Chondrocyte (in vitro differentiated cells): ENCODE measurements at places on chromosomes 3 and 15. TPM values are rescaled to one million over a fixed set of nuclear protein-coding genes. Genes with fewer than 3 reads are reported as not detected.

Gene SH2D7
- total RNA-seq, result not detected in 3 replicates

Gene CHRD
- total RNA-seq, result 1.4 to 4.7 TPM (median 1.5 TPM) in 3 replicates

Gene ARL14
- total RNA-seq, result not detected in 3 replicates

Gene P3H2
- total RNA-seq, result 18.2 to 72.4 TPM (median 21.9 TPM) in 3 replicates

Gene MUC13
- not detected in 3 replicates for total RNA-seq

Gene CHRNA3
- total RNA-seq, result 0.29 TPM in 1 of 3 replicates, not detected in the others

- no peak overlapping the region for H3K4me3 ChIP-seq
- no peaks in the 10 kb centered on the region for H3K4me1 ChIP-seq
- H3K27me3 ChIP-seq, result peaks cover 6% of the 10 kb centered on the region
- H3K27ac ChIP-seq, result no peak overlapping the region
- H3K36me3 ChIP-seq, result no peaks in the 10 kb centered on the region
- no peak for DNase-seq
Measured at GRCh38 chr3:31240874-31241273, 291.9 kb upstream of the STT3B start.

DNA sequence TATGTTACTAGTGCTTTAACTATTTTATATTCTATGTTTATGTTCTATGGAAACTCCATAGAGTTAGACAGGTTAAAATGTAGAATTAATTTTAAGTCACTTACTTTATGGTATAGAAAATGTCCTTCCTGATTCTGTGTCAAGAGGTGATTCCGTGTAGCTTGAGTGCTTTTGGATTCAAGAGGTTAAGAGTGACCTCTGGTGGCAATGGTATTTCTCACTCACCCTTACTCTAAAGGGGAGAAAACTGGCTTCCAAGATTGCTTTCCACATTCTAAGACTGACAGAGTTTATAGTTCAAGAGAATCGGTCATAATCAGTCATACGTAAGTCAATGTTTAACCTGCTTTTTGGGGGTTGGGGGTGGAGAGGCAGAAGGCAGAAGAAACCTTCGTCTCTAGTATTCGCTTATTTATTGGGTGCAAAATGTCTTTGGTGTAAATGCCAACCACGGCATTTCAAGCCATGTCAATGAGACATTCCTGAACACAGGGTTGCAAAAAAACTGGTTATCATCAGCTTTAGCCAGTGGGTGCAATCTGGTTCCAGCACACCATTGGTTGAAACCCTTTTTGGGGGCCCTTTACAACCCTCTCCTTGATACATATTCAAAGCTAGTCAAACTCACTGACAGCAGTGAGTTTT is 92.0 kb upstream of the VGLL3 start:
- no peak overlapping the region for H3K4me3 ChIP-seq
- H3K4me1 ChIP-seq, result peaks cover 16% of the 10 kb centered on the region
- no peak overlapping the region for H3K27ac ChIP-seq

DNA sequence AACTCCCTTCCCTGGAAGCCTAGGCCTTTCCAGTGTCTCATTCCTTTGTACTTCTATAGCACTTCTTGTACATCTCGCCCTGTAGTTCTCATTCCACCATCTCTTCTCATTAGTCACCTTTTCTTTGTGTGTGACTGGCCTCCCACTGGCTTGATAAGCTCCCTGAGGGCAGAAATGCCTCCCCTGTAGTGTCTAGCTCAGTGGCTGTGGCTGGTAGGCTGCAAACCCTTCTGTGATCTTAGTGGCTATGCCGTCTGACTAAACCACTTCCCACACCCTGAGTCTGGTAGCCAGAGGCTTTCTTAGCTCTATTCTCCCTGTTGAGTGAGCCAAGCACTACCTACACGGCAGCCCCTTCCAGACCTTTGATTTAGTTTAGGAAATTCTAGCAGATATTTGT is 24.4 kb upstream of the TNFAIP8L3 start:
- H3K27me3 ChIP-seq, result no peaks in the 10 kb centered on the region
- H3K27ac ChIP-seq, result no peak overlapping the region
- no peak for DNase-seq
- H3K36me3 ChIP-seq, result peaks cover 2% of the 10 kb centered on the region
- no peak overlapping the region for H3K4me3 ChIP-seq
- peaks cover 47% of the 10 kb centered on the region for H3K4me1 ChIP-seq

DNA sequence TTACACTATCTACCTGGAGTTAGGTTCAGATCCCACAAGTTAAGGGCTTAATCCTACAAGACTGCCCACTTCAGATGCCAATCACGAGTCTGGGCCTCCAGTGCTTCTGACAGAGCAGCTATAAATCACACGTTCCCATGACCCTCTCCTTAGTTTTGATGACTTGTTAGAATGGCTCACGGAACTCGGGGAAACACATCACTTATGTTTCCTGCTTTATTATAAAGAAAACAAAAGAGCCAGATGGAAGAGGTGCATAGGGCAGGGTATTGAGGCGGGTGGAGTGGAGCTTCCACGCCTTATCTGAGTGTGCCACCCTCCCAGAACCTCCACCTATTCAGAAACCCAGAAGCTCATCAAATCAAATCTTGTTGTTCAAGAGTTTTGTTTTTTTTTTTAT is 170.8 kb downstream of the MOBP start:
- H3K27ac ChIP-seq, result no peak overlapping the region
- H3K27me3 ChIP-seq, result no peaks in the 10 kb centered on the region
- no peak for DNase-seq
- H3K4me1 ChIP-seq, result peaks cover 9% of the 10 kb centered on the region
- no peak overlapping the region for H3K4me3 ChIP-seq

DNA sequence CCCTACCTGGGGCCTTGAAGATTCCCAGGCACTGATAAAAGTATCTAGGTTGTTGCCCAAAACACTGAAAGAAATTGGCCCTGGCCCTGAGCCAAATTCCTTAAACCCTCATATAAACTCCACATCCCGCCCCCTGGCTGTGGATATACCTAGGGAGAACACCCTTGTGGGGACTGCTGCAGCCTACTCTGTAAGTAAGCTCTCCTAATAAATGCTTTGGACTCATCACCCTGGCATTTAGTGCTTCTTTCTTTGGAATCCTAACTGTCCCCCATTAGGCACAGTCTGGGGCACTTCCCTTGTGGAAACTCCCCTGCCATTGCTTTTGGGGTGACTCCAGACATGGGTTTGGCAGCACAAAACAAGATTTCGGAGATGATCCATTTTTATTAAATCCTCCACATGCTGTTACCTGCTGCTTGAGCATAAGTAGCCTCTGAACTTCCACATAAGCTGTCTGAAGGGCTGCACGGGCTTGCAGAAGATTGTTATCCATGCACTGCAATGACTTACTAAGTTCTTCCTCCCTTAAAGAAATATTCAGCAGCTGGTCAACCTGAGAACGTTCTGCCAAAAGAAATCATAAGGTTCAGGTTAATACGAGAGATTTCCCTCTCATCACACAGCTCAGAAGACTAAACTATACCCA is 46.4 kb downstream of the ZNF106 start:
- H3K27me3 ChIP-seq, result no peaks in the 10 kb centered on the region
- no peak overlapping the region for H3K4me3 ChIP-seq
- peaks cover 17% of the 10 kb centered on the region for H3K4me1 ChIP-seq
- peaks cover 31% of the 10 kb centered on the region for H3K36me3 ChIP-seq
- DNase-seq, result no peak
- H3K27ac ChIP-seq, result no peak overlapping the region

DNA sequence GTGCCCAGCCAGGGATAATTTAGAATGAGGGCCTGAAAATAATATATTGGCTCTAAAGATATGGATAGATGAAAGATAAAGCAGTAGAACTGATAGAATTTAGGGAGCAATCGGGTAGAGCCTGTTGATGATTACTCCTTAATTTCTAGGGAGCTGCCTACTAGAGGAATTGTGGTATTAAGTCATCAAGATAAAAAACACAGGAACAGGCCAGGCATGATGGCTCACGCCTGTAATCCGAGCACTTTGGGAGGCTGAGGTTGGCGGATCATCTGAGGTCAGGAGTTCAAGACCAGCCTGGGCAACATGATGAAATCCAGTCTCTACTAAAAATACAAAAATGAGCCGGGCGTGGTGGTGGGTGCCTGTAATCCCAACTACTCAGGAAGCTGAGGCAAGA is 130.4 kb downstream of the PCCB start:
- H3K27me3 ChIP-seq, result no peaks in the 10 kb centered on the region
- H3K4me3 ChIP-seq, result no peak overlapping the region
- no peak overlapping the region for H3K27ac ChIP-seq
- H3K36me3 ChIP-seq, result peaks cover 6% of the 10 kb centered on the region
- no peak for DNase-seq

- H3K27me3 ChIP-seq, result no peaks in the 10 kb centered on the region
- no peak for DNase-seq
- no peak overlapping the region for H3K4me3 ChIP-seq
- H3K27ac ChIP-seq, result no peak overlapping the region
Measured at GRCh38 chr3:52037291-52037690, 19.1 kb downstream of the DUSP7 start.

DNA sequence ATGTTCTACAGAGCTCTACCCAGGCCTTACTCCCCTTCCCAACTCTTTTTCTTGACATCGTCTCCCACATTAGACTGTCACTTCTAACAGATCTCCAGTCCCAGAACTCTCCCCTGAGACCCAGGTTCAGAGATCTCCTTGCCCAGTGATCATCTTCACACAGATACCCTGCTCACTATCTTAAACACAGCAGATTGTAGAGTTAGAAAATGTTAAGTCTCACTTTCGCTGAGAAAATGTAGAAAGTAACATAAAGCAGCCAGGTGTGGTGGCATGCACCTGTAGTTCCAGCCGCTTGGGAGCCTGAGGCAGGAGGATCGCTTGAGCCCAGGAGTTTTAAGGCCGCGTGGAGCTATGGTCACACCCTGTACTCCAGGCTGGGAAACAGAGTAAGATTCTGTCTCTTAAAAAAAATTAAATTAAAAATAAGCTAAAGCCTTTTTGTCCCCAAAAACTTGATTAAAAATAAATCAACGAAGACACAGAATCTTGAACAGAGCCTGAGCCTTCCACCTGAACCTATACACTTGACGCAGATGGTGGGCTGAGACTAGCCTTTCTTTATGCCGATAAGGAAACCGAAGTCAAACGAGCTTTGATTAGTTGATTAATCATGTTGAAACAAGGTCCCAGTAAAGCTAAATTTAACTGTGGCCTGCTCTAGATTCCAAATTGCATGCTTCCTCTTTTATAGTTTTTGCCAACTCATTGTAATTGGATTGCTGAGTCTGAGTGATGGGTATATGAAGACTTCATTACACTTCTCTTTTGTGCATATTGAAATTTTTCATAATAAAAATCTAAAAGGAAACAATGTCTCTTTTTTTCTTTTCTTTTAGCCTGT is 31.3 kb upstream of the BLM start:
- peaks cover 12% of the 10 kb centered on the region for H3K4me1 ChIP-seq
- no peak overlapping the region for H3K27ac ChIP-seq
- H3K4me3 ChIP-seq, result no peak overlapping the region

GRCh38 chr3:88033808-88034207 is 25.0 kb downstream of the CGGBP1 start:
- no peak overlapping the region for H3K4me3 ChIP-seq
- H3K27ac ChIP-seq, result no peak overlapping the region
- DNase-seq, result no peak
- no peaks in the 10 kb centered on the region for H3K36me3 ChIP-seq

- H3K4me1 ChIP-seq, result peaks cover 88% of the 10 kb centered on the region
- H3K36me3 ChIP-seq, result peaks cover 10% of the 10 kb centered on the region
- H3K4me3 ChIP-seq, result peak overlapping the region; percentile 55
- DNase-seq, result no peak
- no peaks in the 10 kb centered on the region for H3K27me3 ChIP-seq
- H3K27ac ChIP-seq, result peak overlapping the region; percentile 100
Measured at GRCh38 chr15:40098489-40099261, 10.0 kb downstream of the BMF start.

DNA sequence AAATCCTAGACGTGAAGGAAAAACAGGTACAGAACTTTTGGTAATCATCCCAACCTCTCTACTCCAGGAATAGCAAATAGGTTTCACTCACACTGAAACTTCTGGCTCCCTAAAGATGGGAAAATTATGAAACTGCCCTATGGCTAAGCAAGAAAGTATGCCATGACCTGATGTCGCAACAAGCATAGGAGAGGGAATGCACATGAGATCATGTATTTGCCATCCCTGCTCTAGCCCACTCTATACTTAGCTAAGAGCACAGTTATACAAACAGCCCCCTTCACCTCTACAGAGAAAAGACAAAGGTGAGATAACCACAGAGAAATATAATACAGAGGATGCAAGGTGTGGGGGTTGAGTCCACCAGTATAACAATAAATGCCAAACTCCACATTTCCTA is 102.7 kb downstream of the TBC1D5 start:
- H3K27ac ChIP-seq, result peak overlapping the region; percentile 84
- H3K36me3 ChIP-seq, result no peaks in the 10 kb centered on the region
- peaks cover 66% of the 10 kb centered on the region for H3K4me1 ChIP-seq
- no peak for DNase-seq
- H3K27me3 ChIP-seq, result no peaks in the 10 kb centered on the region
- no peak overlapping the region for H3K4me3 ChIP-seq

- peaks cover 6% of the 10 kb centered on the region for H3K36me3 ChIP-seq
- H3K4me1 ChIP-seq, result peaks cover 80% of the 10 kb centered on the region
- no peak overlapping the region for H3K4me3 ChIP-seq
- DNase-seq, result no peak
Measured at GRCh38 chr3:177772908-177773557, 575.8 kb upstream of the TBL1XR1 start.

DNA sequence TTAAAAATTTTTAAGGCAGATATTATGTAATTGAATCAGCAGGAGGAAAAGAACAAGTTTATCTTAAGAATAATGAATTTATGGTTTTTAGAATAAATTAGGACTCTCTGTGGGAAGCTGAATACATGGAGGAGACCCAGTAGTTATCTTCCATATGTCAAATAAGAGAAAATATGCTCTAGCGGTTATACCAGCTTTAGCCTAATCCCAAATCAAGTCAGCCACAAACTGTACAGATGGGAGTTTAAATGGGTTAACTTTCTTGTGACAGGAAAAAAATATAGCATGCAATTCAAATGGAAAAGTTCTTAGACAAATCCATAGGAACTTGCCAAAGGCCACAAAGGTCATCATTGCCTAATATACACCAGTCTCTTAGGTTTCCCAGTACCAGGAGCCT is 84.3 kb downstream of the TTBK2 start:
- H3K4me1 ChIP-seq, result no peaks in the 10 kb centered on the region
- H3K27me3 ChIP-seq, result no peaks in the 10 kb centered on the region
- DNase-seq, result no peak
- no peak overlapping the region for H3K27ac ChIP-seq

GRCh38 chr3:149744151-149744550 is 8.1 kb downstream of the COMMD2 start:
- DNase-seq, result no peak
- H3K27me3 ChIP-seq, result no peaks in the 10 kb centered on the region
- H3K4me3 ChIP-seq, result no peak overlapping the region
- peaks cover 30% of the 10 kb centered on the region for H3K36me3 ChIP-seq
- H3K27ac ChIP-seq, result no peak overlapping the region
